ENCODE measurements at places on chromosomes 4 and X. TPM values are rescaled to one million over a fixed set of nuclear protein-coding genes. Genes with fewer than 3 reads are reported as not detected.

NXF2 gene
- total RNA-seq, result not detected

RPS6KA6 gene
- 3.9 TPM for total RNA-seq

WDR44 gene
- 6.3 TPM for total RNA-seq

CLDN34 gene
- not detected for total RNA-seq

PCSK1N gene
- total RNA-seq, result 0.09 TPM

AFF2 gene
- 0.79 TPM for total RNA-seq

PRDM8 gene
- 2.1 TPM for total RNA-seq

CD38 gene
- not detected for total RNA-seq

FOXP3 gene
- not detected for total RNA-seq

ALB gene
- not detected for total RNA-seq

DUX4 gene
- not detected for total RNA-seq

HTRA3 gene
- 45.5 TPM for total RNA-seq
